ENCODE measurements at places on chromosomes 13 and 19. TPM values are rescaled to one million over a fixed set of nuclear protein-coding genes. Genes with fewer than 3 reads are reported as not detected.

DNA sequence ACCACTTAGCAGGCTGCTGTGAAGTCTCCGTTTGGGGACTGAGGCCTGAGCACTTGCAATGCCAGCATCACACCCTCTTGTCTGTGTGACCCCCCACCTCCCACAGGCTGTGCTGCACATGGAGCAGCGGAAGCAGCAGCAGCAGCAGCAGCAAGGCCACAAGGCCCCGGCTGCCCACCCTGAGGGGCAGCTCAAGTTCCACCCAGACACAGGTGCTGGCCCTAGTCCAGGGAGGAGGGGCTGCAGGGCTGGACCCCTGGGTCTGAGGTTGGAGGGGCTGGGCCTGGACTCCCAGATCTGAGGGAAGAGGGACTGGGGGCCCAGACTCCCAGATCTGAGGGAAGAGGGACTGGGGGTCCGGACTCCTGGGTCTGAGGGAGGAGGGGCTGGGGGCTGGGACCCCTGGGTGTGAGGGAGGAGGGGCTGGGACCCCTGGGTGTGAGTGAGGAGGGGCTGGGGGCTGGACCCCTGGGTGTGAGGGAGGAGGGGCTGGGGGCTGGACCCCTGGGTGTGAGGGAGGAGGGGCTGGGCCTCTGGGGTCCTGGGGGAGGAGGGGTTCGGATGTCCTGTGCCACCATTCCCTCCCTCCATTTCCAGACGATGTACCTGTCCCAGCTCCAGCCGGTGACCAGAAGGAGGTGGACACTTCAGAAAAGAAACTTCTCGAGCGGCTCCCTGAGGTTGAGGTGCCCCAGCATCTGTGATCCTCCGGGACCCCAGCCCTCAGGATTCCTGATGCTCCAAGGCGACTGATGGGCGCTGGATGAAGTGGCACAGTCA lies 11.6 kb upstream of the DHDH start:
- DNase-seq = no peak

DNA sequence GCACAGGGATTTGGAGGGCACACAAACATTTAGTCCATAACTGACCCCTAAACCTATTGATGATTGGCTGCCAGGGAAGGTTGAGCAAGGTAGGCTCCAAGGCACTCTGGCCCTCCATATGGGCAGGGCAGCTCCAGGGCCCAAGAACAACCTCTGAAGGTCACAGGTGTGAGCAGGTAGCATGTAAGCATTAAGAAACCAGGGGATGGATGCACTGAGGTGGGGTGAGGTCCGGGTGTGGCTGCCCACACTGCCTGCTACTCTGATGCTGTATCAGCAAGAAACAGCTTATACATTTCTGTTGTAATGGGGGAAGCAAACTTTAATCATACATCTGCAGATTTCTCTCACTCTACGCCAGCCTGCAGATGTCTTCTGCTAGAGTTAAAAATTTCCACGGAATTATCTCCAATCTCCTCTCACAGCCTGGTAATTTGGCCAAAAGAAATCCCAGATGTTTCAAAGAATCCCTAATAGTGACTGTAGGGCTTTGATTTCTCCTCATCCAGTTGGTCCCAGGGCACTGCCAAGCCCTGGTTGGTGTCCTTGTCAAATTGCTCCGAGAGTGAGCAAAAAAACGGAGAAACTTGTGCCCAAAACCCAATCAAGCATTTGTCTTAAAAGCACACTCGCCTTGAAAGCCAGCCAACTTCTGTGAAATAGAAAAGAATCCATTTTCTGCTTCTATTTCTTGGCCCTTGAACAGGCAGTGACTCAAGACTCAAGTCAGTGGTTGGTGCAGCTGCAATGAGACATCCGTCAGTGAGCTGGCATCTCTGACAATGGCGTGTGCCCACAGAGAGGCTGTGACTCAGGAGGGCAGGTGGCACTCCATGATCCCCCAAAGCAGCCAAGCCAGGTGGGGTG lies 72.5 kb upstream of the MRI1 start:
- no peak for DNase-seq

DNA sequence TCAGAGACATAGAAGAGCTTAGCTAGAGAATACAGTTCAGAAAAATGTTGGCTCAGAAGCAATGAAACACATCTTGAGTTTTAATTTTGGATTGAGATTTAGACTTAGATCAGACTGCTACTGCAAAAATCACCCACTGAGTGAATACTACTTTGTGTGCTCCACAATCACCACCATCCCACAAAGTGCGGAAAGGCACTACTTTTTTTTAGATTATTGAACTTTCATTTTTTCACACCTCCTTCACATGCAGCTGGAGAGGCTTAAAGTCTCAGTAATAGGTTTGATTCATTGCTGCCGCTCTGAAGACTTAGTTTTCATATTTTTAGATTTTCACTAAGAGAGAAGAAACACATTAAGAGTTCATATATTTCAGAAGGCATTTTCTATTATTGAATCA lies 289.9 kb upstream of the PRR20A start:
- DNase-seq = no peak

DNA sequence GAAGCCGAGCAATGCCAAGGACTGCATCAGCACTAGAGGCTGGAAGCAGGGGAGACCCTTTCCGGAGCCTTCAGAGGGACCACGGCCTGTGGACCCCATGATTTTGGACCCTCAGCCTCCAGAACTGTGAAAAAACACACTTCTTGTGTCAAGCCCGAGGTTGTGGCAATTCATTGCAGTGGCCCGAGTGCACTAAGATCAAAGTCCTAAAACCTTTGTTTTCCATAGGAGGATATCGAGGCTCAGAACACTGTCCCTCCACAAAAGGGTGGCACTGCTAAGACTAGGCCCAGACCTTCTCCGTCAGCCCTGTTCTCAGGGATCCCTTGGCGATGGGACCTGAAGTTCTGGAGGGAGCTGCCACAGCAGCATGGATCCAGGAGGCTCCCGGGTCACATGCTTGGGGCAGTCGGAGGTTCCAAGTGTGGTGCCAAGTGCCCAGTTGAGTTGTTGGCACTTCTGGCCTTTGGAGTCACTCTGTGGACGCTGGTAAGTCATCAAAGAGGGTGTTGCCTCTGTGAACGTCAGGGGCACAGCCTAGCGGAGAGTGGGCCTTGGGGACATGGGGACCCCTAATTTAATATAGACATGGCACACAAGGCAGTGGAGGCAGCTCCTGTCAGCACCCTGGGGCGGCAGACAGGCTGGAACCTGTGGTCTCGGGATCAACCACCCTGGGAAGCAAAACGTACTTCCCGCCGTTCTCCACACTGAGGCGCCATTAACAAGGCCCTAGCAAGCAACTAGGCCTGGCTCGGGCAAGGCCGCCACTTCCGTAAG lies 199.2 kb downstream of the COL4A1 start:
- no peak for DNase-seq

ADGRL1 gene
- 27.0 TPM for total RNA-seq

ATP8A2 gene
- 0.11 TPM for total RNA-seq

Measured in Right ventricle myocardium inferior (tissue), 1 donor.